Right lung (tissue), 10 donors: ENCODE measurements at places on chromosomes 13 and 19. TPM values are rescaled to one million over a fixed set of nuclear protein-coding genes. Genes with fewer than 3 reads are reported as not detected.
A peak's percentile ranks its signal among the peaks of the same experiment; 100 is the strongest.

Gene EFNB2
- 89.7 TPM for polyA plus RNA-seq

DNA sequence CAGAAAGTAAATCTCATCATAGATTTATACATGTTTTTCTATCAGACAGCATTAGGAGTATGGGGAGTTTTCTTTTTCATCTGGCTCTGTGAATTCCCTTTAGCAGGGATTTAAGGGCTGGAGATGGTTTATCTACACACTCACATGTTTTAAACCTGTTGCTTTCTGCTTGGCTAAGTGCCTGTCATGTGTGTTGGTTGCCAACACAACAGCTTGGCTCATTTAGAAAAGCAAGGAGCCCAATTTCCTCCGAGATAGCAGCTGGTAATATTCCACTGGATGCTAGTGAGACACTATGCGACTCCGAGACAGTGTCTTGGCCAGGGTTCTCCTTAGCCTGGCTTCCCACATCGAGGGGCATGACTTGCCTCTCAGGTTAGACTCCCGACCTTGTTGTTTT, 83.3 kb downstream of the KLF5 start:
- peak; percentile 46 for DNase-seq

DNA sequence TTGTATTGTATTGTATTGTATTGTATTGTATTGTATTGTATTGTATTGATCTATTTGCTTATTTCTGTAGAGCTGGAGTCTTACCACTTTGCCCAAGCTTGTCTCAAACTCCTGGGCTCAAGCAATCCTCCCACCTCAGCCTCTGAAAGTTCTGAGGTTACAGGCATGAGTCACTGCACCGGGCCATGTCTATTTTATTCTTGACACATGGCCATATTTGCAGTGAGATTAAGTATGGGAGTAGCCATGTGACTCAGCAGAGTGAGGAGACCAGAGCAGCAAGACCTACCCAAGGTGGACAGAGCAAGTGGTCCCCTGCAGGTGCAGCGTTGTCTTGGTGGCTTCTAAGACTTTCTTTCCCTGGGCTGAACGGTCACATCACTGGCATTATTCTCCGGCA, 49.1 kb upstream of the UBAC2 start:
- no peak for DNase-seq

- DNase-seq: peak; percentile 31
These were observed 80.1 kb downstream of the KLF5 start for GRCh38 chr13:73138638-73139491.

GRCh38 chr13:86383561-86383960, 584.3 kb upstream of the SLITRK6 start:
- no peak for DNase-seq

DNA sequence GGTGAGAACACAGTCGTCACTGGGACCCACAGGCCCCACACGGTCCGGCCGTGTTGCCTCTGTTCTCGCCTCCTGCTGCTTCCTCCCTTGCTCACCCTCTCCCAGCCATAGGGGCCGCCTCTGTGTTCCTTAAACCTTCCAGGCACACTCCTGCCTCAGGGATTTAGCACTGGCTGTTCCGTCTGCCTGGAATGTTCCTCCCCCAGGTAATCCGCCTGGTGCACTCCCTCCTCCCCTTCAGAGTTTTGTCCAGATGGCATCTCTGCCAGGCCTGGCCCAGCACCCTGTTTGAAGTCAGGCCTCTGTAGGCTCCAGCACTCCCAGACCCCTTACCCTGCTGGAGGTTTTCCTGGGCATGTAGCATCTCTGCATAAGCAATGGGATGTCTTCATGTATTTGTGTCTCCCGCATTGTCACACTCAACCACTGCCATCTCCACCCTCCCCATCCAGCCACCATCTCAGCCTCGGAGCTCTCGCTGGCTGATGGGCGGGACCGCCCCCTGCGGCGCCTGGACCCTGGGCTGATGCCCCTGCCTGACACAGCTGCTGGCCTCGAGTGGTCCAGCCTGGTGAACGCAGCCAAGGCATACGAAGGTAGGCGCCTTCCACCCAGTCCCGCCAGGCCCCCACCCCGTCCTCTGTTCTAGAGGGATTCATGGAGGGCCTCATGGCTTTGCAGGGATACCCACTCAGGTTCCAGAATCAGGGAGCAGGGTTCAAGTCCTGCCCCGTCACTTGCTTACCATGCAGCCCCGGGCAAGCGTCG, 25.9 kb downstream of the DPF1 start:
- DNase-seq: no peak

- peak; percentile 94 for DNase-seq
These were observed 759 bp downstream of the PPP1R15A start for GRCh38 chr19:48872884-48873475.

Gene MISP
- polyA plus RNA-seq: 17.2 TPM

DNA sequence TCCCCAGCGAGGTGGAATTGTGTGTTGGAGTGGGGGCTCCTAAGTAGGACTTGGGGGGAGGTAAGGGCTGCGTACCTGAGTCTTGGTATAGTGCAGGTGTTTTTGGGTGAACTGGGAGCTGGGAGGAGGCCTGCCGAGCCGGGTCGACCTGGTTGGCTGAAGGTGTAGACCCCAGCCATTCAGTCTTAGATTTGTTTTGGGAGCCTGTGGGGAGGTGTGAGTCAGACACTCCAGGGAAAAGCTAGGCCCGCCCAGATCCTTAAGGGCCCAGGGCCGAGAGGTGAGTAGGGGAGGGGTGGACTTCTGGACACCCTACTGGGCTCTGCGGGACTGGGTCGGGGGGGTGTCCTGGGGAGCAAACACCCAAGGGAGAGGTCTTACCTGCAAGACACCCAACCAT, 935 bp downstream of the CRB3 start:
- no peak for DNase-seq

DNA sequence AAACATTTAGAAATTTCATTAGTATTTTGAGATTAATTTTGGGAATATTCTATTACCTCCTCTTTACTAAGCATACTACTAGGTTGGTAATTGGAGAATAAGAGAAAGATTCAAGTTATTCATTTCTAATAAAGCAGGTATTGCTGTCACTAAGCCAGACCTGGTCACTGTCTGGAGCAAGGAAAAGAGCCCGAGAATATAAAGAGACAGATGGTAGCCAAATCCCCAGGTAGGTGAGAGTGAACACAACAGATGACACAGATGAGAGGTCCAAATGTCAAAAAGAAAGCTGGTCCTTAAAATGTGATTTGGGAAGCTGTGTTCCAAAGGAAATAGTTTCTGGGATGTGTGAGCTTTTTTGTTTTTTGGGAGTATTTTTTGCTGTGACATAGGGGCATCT, 128.6 kb downstream of the ZNF100 start:
- DNase-seq: no peak

Gene FBXW9
- polyA plus RNA-seq: 10.1 TPM

Gene KCNRG
- 4.7 TPM for polyA plus RNA-seq

- DNase-seq: no peak
These were observed 1.2 kb downstream of the CPT1C start for GRCh38 chr19:49692147-49692506.

DNA sequence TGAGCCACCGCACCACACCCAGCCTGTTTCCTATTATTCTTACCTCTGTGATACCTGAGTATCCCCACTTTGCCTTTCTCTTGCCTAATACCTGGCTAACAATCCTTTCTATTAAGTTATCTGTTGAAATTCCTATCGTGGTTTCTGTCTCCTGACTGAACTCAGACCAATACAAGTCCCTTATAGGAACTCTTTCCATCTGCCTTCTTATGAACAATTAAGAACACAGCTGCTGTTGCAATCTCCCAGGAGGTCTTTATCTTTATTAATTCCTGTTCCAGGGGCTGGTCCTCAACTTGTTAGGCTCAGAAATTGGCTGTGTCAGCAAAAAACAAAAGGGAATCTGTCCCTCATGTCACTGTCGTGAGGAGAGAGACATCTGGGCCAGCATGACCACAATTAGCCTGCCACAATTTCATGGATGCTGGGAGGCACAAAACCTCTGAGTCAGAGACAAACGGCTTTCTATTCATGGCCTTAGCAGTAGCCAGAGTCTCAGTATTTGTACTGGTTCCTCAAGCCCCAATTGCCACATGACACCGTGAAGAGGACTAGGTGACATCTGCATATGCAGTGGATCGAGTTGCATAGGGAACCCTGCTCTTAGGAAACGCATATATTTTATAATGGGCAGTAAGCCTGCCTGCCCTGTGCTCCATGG, 58.2 kb downstream of the NUFIP1 start:
- DNase-seq: no peak

Gene NKPD1
- polyA plus RNA-seq: 0.19 TPM

GRCh38 chr19:1076951-1077350, 10.0 kb downstream of the ARHGAP45 start:
- DNase-seq: no peak

DNA sequence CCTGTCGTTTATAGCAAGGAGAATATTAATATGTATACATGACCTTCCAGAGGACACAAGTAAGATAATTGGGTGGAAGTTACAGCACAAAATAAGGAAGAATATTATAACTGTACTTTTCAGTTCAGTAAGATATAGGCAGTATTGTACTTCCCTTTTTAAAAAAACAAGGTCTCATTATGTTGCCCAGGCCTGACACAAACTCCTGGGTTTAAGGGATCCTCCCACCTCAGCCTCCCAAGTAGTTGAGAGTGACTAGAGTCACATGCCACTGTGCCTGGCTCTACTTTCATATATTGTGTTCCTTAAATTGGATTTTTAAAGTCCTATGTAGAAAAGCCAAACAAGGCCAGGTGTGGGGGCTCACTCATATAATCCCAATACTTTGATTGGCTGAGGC, 19.5 kb upstream of the MAB21L1 start:
- no peak for DNase-seq

GRCh38 chr19:17751103-17751911, at the start of gene FCHO1:
TSS of gene FCHO1 (plus strand) at chr19:17751477. CDS start at chr19:17755165, 3,688 bp downstream.
- DNase-seq: no peak

GRCh38 chr13:81116461-81117282, 775.7 kb upstream of the SPRY2 start:
- DNase-seq: no peak

Gene RASGRP4
- polyA plus RNA-seq: 3.4 TPM

- no peak for DNase-seq
These were observed 315.4 kb downstream of the RBM26 start for GRCh38 chr13:79090552-79091124.

DNA sequence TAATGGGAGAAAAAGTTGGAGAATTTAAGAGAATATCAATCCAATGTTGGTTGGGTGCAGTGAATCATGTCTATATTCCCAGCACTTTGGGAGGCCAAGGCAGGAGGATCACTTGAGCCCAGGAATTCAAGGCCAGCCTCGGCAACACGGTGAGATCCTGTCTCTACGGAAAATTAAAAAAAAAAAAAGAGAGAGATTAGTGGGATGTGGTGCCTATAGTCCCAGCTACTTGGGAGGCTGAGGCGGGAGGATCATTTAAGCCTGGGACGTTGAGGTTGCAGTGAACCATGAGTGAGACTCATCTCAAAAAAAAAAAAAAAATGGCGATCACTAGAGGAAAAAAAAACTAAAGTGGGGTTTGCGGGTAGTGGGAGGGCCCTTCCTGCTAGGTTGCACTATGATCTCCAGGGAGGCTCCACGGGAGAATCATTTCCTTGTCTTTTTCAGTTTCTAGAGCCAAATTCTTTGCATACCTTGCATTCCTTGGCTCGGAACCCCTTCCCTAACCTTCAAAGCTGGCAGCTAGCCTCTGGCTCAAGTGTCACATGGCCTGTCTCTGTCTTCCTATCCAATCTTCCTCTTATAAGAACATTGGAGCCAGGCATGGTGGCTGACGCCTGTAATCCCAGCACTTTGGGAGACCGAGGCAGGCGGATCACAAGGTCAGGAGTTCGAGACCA, 5.8 kb upstream of the ERCC2 start:
- no peak for DNase-seq

DNA sequence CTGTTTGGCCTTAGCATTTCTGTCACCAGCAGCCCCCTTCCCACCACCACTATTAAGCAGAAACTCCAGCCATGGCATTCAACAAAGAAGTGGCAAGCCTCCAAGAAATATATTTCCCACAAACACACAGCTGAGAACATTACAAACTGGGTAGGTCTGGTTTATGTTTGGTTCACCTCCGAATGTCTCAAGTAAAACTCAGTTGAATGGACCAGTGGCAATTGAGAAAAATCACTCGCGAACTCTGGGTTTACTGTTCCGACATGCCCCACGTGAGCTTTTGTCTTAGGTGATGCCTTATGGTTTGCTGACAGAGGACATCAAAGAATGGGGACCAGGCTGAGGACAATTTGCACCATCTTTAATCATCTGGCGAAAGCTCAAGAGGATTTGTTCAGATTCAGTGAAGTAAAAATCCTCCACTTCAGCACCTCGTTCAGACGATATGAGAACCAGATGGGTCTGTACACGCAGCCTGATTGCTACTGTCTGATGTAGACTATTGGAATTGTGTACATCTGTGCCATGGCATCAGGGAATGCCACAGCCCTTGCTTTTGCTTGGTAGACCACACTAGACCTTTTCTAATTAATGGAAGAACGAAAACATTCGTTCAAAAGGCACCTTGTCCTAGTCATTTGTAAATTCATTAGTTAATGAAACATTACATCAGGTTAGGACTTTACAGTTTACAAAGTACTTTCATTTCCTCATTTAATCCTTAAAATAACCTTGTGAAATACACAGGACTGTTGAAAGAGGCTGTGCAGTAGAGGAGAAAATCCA, 59.4 kb downstream of the SLC10A2 start:
- DNase-seq: no peak

DNA sequence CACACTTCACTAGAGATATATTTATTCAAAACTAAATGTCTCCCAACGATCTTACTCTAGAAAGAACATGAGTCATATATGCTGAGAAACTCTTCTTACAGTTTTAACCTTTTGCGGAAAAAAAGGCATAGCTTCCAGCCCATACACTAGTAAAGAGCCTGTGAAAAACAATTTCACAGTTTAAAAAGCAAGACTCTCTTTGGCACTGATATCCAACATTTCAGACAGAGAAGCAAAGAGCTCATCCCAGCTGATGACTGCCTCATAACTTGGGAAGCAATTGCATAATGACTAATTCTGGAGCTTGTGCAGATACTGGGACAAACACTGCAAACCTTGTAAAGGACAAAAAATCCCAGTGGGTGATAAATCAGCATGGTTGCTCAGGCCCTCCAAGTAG, 88.0 kb downstream of the ENOX1 start:
- DNase-seq: peak; percentile 32

- no peak for DNase-seq
These were observed 15.5 kb downstream of the SETDB2 start for GRCh38 chr13:49459580-49459979.

DNA sequence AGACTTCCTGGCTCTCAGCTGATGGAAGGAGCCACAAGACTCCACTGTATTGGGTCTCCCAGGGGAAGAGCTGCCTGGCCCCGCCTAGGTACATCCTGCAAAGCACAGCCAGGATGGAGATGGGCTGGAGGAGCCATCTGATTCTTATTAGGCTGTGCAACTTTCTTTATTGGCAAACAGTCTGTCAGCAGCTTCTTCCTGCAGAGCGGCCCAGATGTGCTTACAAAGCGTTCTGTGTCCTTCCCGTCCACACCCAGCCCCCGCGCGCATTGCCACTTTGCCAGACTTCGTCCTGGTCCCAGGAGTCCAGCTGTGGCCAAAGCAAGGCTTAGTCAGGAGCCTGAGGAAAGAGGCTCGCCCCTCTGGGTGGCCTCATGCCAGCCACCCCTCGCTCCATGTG, 409.3 kb downstream of the ZNF536 start:
- no peak for DNase-seq

GRCh38 chr19:14114854-14115253, 2.7 kb downstream of the PRKACA start:
- no peak for DNase-seq

Gene KLK2
- polyA plus RNA-seq: 0.17 TPM

Gene TRAPPC5
- polyA plus RNA-seq: 64.9 TPM

Gene C5AR1
- 1.2 TPM for polyA plus RNA-seq
